Brain (organoid and tissue), 16 donors: ENCODE measurements at places on chromosomes 6 and 20.

GRCh38 chr6:51514748-51515402 lies 572.5 kb downstream of the PKHD1 start:
- DNase-seq = no peak

DNA sequence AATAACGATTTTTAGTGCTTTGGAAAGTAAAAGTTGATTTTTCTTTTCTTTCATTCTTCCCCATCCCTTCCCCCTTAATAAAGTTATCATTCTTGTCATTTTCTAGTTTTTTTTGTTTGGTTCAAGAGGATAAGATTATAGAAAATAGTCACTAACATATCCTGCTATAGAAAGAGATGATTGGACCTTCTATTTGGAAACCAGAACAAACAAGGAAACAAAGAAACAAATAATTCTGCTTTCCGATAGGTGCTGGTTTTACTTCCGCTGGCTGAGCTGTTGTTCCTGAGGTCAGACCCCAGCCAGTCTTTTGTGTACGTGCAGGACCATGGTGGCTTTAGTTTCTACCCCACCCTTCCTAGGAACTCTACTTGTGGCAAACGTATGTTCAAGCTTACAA lies at the start of gene CDH26:
Gene CDH26 (plus strand): TSS at position 301 of the 400 bp plus-strand sequence. CDS start 304 bp downstream, outside the sequence.
- DNase-seq = no peak

GRCh38 chr20:57650266-57650665 lies 30.0 kb upstream of the ZBP1 start:
- DNase-seq = no peak

GRCh38 chr6:54053881-54054391 lies 57.3 kb upstream of the MLIP start:
- no peak for DNase-seq

- no peak for DNase-seq
These were observed 342.0 kb downstream of the SOX4 start for GRCh38 chr6:21935561-21936028.

DNA sequence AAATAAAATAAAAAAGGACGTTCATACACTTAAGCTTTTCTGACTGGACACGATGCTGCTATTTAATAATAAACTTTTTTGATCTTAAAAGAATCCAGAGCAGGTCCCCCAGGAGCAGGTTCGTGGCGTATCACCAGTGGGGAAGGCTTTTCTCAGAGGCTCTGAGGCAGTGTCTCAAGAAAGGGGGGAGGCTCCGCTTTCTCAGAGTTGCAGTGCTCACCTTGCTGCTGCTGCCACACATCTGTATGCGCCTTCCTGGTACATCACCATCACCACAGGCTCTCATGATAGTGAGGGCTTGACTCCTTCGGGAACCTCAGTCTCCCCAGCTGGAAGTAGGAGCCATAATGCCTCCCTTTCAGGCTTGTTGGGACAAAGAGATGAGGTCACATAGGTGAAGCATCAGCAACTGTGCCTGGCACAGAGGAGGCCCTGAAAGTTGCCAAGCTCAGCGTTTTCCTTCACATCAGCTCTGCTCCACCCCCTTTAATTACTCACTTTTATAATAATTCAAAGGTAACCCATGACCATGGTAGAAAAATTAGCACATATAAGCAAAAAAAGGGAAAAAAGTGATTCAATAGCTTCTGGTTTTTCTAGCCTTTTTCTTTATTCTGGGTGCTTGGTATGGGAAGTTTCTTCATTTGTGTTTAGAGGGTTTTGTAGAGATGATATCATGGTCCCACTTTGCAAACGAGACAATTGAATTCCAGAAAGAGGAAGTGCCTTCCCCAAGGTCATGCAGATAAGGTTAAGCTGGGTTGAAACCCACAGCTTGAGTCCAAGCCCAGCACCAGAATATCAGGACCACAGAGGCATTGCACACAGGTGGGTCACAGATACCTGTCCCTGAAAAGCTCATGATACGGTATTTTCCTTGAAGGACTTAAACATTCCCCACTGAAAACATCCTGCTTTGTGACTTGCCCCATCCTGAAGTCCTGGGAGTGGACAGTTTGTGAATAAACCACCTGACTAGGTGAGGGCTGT lies 24.5 kb downstream of the SRSF3 start:
- no peak for DNase-seq

DNA sequence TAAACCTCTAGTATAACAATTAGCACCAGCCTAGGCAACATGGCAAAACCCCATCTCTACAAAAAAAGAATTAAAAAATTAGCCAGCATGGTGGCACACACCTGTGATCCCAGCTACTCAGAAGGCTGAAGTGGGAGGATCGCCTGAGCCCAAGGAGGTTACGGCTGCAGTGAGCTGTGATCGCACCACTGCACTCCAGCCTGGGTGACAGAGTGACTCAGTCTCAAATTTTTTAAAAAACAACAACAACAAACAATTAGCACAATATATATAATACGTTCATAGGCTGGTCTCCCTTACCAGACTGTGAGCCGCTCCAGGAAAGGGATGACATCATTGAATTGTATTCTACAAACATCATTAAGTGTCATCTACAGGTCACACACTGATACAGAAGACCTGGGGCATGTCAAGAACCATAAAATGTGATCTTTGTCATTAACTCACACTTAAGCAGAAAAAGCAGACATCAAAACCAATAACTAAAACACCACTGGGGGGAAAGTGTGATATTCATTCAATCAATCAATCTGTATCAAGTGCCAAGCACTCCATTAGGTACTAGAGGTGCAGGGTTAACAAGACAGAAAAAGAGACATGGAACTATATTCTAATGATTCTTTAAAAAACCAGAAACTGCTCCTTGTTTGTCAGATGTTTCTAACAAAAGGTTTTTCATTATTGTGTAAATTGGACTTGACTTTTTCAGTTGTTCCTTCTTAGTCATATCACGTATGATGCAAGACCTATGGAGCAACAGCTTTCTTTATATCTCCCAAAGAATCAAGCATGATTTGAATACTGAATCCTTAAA lies 17.8 kb downstream of the MAP3K5 start:
- DNase-seq = no peak

GRCh38 chr20:3082306-3082951 lies 2.1 kb downstream of the AVP start:
- no peak for DNase-seq

GRCh38 chr6:130178692-130179091 lies 44.1 kb downstream of the SAMD3 start:
- no peak for DNase-seq

GRCh38 chr6:123804787-123805540 lies 1.3 kb downstream of the NKAIN2 start:
- DNase-seq = peak; percentile 21

- no peak for DNase-seq
These were observed 7.6 kb downstream of the CSNK2A1 start for GRCh38 chr20:535958-536357.

GRCh38 chr6:97401533-97401932 lies 118.5 kb upstream of the MMS22L start:
- no peak for DNase-seq

DNA sequence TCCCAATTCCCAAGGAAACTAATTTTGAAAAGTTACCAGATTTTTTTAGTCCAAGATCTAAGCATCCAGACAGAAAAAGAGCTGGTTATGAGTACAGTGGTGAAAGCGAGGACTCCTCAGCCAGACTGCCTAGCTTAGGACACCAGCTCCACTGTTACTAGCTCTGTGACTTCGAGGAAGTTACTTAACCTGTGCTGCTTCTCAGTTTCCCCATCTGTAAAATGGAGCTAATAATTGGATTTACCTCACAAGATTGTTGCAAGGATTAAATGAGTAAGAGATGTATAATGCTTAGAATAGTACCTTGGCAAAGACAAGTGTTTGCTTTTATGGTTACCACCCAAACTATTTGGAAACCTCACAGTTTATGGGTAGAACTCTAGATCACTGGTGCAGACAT lies 1.1 kb downstream of the NT5DC1 start:
- no peak for DNase-seq

GRCh38 chr6:168052291-168052891 lies 26.6 kb downstream of the FRMD1 start:
- no peak for DNase-seq
